ENCODE measurements at places on chromosomes 6 and 20.

DNA sequence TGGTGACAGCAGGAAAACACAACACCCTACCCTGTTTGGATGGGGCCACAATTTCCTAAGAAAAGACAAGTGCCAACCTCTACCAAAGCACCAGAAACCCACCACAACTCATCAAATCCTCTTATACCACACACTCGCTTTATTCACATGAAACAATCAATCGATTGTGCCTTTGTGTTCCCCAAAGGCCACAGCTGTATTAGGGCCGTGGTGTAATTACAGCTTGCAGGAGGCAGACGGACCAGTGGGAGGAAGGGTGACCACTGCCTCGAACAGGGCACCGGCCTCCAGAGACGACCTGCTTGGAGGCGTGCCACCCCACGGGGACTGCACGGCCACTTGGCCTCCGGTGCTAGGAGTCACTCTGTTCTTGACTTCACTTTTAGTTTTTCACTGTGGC, 264.1 kb downstream of the FOXC1 start:
- no peak for DNase-seq

DNA sequence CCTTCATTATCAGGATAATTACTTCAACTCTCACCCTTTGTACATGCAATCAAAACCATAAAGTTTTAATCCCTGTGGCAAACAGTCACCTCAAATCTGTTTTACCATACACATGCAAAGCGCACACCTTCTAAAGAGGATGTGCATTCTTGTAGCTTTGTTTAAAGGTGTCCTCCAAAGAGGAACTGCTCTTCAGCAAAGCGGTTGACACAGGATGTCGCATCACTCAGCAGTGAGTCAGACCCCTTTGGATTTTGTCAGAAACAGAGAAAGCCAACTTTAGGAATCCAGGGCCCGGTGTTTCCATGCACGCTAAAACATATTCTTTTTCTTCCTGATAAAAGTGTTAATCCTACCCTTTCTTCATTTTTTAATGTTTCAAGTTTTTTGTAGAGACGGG, 268.3 kb upstream of the ARID1B start:
- DNase-seq: no peak

DNA sequence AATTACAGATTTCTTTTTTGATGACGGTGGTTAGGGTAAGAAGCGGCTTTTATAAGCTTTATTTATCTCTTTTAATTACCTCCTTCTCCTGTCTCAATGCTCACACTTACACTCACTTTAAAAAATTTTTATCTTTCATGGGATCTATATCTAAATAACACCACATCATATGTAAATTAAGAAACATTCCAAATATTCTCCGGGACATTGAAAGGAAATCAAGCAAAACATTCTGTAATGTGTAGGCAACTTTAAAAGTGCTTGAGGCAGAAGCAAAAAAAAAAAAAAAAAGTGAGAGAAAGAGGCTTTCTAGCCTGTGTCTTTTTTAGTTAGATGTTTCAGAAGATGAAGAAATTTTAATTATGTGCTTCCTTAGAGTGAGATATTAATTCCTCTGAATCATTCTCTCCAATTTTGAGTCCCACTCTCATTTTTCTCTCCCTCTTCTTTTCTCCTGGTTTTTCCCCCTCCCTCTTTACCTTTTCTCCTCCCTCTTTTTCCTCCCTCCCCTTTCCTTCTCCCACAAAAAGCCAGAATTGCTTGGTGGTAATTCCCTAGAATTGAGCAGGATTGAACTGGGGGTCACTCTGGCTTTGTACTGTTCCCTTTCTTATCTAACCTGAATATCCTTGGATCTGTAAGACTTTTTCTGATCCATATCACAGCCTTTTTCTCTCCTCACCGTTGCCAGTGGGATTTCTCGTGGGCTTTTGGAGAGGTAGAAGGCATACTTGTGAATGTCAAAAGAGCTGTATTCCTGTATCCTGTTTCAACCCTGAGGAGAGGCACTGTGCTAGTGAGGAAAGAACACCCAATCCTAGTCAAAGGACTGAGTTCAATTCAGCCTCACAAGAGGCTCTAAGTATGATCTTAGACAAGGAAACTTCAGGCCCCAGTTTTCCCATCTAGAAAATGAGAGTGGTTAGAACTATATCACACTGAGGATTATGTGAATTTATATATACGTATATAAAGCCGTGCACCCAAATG, 30.4 kb downstream of the KCNQ5 start:
- no peak for DNase-seq

DNA sequence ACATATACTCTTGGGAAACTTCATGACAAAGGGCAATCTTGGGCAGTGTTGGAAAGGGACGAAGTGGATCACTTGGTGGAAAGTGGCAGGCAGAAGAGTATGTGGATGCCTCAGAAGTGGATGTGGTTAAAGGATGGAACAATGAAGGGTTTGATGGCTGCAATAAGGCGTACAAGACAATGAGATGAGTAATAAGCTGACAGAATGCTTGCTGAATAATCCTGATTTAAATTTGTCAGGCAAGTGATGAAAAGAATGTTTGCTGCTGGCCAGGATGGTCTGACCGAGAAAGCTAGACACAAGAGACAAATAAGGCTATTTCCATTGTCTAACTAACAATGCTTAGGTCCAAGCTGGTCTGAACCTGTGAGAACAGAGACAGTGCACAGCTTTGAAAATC, 61.6 kb upstream of the CEP85L start:
- DNase-seq: no peak

DNA sequence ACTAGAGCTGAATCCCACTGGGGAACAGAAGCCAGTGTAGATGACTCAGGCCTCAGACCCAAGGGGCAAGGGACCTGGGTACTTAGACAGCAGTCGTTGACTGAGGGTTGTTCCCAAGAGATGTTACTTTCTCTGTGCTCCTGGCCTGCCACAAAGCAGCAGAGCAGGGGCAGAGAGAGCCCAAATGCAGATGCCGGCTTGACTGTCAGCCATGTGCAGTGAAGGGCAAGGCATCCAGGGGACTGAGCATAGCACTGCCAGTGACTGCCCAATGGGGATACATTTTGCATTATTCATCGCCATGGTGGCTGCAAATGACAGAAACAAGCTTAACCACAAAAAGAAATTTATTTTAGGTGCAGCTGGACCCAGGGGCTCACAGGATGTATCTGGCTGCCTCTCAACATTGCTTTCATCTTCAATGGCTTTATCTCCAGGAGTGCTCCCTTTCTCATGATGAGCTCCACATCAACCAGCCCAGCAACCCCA, 7.6 kb upstream of the TP53RK start:
- DNase-seq: no peak

DNA sequence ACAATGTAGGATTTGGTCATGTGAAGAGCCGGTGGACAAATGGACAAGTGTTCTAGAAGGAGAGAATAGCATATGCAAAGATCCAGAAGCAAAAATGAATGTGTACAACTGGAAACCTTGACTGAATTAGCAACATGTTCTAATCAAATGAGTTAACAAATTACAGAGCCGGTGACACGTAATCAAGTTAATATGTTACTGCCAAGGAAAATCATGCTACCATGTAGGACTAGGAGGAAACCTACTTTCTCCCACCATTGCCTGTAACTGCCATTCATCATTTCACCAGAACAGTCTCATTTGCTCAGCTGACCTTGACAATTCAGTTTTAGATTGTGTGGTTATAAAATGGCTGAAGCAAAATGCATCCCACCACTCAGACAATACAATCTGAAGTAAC, 179.4 kb downstream of the KIF16B start:
- no peak for DNase-seq

GRCh38 chr20:42485556-42485955, 704.1 kb downstream of the PTPRT start:
- no peak for DNase-seq

DNA sequence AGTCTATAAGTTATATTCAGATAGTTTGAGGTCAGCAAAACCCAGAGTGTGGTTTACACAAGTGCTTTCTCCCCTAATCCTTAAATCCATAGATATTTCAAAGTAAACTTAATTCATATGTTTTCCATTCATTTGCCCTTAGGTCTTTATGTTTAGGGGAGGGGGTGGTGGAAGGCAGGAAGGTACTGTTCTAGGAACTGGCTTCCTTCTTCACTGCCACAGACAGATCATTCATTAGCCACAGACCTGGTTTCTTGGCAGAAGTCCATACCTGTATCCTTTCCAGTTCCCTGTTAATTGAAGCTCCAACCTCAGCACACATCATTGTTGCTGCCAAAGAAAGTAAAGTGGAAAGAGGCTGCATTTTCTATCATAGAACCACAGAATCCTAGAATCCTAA, 123.0 kb downstream of the AIG1 start:
- DNase-seq: no peak

GRCh38 chr6:56280126-56280525, 32.7 kb upstream of the COL21A1 start:
- DNase-seq: no peak

- no peak for DNase-seq
Observed at GRCh38 chr6:7905416-7905815, 5.2 kb downstream of the TXNDC5 start.

- no peak for DNase-seq
Observed at GRCh38 chr6:48099713-48100587, 11.0 kb downstream of the PTCHD4 start.

DNA sequence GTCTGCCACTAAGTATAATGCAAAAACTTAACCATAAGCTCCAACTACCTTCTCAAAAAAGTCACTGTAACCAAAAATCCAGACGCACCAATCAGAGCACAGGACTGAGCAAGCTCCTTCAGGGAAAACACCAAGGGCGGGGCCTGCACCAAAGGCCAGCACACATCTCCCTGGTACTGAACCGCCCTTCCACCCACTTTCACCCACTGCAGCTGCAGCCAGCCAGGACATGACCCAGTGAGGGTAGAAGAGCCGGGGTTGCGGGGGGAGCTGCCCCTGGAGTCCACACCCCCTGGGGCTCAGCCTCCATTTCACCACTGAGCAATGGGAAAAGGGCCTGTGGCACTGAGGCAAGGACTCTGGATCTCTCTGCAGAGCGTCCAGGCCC, 54.3 kb downstream of the TAF4 start:
- no peak for DNase-seq

DNA sequence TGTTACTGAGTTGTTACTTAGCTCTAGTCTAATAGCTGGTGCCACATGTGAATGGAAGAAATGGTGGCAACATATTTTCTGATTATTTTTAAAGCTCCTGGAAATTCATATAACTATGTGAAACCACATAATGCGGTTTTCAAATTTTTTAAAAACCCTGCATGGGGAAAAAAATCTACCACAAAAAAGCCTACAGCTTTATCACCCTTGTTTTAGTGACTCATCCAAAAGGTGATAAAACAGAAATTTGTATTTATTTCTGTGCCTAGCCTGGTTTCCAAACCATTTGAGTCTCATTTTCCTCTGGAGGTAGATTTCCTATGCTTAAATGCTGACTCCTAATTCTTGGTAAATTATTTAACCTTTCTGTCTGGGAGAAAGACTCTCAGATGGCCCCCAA, 5.4 kb upstream of the FBXO30 start:
- DNase-seq: no peak

- no peak for DNase-seq
Observed at GRCh38 chr6:89553431-89553830, 85.1 kb downstream of the LYRM2 start.

- DNase-seq: peak; percentile 37
Observed at GRCh38 chr20:10093087-10093591, 58.4 kb downstream of the ANKEF1 start.

DNA sequence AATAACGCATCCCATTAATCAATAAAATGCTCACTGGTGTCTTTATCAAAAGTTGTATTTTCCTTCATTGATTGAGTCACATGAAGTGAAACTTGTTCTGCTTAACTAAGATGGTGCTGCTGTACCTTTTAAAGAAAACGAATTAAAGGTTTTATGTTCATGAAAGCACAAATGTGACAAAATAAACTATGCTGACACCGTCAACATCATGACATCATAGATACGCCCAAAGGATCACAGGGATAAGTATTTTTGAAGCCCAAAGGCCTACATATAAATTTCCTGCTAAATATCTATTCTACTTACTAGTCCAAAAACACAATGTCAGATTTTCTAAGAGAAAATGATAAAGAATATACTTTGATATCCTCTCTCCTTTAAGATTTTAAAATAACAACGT, 94.4 kb downstream of the FAM217A start:
- no peak for DNase-seq

GRCh38 chr6:125370343-125370742, 68.6 kb upstream of the HDDC2 start:
- no peak for DNase-seq

DNA sequence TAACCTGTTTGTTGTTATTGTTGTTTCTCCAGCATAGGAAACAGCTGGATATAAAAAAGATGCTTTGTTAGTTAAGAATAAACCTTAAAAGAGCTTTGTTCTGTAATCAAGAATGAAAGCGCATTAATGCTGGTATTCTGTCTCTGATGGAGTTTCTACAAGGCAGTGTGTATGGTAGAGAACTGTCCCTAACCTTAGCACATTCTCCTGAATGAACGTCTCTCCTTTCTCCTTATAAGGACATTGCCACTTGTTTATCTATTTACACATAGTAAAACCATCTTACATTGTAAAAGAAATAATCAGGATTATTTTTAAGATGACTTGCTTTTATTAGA, 33.8 kb upstream of the LCA5 start:
- no peak for DNase-seq

DNA sequence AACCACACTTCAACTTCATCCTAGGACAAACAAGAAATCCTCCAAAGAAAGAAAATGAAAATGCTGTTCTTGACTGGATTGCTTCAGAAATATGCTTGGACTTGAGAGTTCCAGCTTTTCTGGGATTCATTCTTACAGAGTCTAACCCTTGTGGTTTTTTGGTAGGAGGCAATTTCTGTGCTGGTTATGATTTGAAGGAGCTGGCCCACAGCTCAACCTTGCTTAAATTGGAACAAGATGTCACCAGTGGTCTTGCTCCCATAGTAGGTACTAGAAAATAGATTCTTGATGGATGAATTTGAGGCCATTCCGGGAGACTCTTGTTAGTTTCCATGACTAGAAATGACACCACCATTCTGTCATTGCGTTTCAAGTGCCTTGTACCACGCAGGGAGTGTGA, 54.3 kb upstream of the BMP6 start:
- DNase-seq: no peak

- no peak for DNase-seq
Observed at GRCh38 chr6:12962987-12963386, 246.4 kb downstream of the PHACTR1 start.

GRCh38 chr6:152356662-152357061, 280.5 kb downstream of the SYNE1 start:
- no peak for DNase-seq

GRCh38 chr6:163494279-163494727, 79.8 kb downstream of the QKI start:
- no peak for DNase-seq

DNA sequence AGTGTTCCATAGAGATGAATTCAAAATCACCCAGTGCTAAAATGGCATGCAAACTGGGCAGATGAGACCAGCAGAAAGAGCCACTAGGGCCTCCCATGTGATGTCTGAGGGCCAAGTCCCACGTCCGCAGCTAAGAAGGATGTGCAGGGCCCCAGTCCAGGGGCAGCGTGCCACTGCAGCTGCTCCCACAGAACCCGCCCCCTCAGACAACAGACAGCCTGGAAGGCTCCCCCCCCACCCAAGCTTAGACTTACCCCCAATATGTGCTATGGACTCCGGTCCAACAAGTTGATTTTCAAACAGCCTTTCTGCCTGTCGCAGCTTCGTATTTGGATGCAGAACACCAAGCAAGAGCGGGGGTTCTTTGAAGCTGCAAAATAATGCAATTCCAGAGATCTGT, 14.0 kb downstream of the APMAP start:
- no peak for DNase-seq

GRCh38 chr6:35213298-35213791, 411 bp upstream of the SCUBE3 start:
- DNase-seq: no peak

- peak; percentile 7 for DNase-seq
Observed at GRCh38 chr6:87237804-87238203, 82.4 kb downstream of the ZNF292 start.

GRCh38 chr6:74479960-74480359, 725.9 kb downstream of the COL12A1 start:
- DNase-seq: no peak
